ENCODE measurements at places on chromosomes 12 and 14. TPM values are rescaled to one million over a fixed set of nuclear protein-coding genes. Genes with fewer than 3 reads are reported as not detected.

DNA sequence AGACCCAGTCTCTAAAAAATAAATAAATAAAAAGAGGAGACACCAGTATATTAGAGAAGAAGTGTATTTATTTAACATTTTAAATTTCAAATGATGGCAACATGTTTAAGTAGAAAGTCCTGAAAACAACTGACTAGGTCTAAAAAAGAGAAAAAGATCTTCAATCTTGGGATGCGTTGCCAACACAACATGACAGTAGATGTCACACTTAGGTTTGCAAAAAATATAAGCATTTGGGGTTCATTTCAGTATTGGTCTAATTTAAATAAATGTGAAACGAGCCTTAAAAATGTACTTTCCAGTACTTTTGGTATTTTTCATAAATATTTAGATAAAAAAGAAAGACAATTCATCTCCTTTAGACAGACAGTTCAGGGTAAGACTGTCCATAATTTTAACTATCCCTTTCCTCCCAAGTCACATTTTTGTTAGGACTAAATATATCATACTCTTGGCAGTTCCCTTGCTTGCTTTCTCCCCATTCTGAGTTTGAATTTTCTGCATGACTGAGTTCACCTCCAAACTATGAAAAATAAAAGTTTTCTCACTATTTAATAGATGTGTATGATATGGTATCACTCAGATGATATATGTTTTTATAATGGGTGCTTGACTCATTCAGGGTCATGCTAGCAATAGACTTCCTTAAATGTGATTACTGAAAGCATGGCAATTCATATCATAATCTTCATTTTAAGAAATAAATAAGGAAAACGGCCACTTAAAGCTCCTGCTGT is 4.3 kb downstream of the C14orf93 start:
- DNase-seq = no peak

MORN3 gene
- not detected for total RNA-seq

- DNase-seq = no peak
These were observed 27.4 kb upstream of the DDHD1 start for GRCh38 chr14:53180272-53181221.

DNA sequence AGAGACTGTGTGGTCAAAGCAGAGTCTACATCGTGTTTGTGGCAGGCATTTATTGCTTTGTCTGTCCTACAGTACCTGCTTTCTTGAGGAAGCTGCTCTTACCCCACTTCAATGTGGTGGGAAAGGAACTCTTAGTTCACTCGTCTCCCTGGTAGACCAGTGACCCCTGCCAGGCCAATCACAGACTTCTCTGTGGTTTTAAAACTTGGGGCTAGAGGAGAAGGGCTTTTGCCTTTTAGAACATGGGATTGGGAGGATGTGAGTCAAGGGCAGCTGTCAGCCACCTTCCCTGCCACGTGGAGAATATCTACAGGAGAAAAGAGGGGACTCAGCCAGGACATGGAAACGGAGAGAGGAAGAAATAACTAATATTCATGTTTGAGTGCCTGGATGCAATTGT is 36.8 kb upstream of the TMED10 start:
- DNase-seq = no peak

- DNase-seq = no peak
These were observed 115.0 kb downstream of the TMEM132C start for GRCh38 chr12:128381946-128382345.

HELB gene
- total RNA-seq = 2.0 TPM

MIP gene
- total RNA-seq = not detected

DNA sequence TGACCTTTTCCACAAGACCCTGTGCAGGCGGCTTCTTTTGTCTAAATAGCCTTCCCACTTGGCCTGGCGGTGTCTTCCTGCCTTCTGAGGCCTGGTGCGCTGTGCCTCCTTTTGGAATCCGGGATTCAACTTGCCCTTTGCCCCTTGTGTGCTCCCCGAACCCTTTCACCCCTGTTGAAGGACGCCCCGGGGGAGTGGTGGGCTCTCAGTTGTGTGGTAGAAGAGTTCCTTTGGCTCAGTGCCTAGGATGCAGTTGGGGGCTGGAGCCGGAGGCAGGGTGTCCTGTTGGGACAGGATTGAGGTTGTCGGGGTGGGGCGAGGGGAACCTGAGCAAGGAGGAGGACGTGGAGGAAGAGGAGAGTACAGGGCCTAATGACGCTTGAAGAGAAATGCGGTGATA is 34.5 kb downstream of the KLC1 start:
- DNase-seq = no peak

DNA sequence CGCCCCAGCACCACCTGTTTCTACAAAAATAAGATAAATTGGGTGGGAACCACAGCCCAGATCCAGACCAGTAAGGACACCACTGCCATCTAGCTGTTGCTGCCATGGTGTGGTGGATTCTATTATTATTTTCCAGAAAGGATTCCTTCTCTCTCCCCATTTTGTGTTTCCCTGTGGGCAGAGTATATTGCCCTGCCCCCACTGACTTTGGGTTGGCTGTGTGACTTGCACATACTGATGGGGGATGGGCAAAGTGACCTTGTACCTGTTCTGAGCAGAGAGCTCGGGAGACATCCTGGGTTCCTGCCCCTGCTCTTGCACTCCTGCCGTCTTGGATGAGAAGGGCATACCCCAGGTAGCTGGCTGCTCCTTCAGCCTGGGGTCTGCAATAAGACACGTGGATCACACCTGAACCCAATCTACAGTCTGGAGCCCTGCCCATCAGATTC is 24.3 kb downstream of the MOAP1 start:
- DNase-seq = no peak

DNA sequence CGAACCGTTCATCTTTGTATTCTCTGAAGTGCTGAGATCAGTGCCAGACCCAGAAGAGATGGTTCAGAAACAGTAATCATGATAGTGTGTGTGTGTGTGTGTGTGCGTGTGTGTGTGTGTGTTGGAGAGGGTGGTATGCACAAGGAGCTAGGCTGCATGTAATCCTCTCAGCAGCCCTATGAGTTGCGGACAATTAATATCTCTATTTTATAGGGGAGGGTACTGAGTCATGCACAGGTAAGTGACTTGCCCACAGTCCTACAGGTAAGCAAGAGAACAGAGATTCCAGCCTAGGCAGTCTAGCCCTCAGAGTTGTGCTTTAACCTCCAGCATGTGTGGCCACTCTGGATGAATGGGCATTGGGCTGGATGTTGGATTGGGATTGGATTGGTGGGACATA is 27.9 kb upstream of the TCL1A start:
- no peak for DNase-seq

- no peak for DNase-seq
These were observed 180.7 kb upstream of the SLC38A2 start for GRCh38 chr12:46553266-46553665.

GRCh38 chr12:53295891-53296219 is 513 bp downstream of the PFDN5 start:
- DNase-seq = no peak

- DNase-seq = no peak
These were observed 28.9 kb downstream of the PNN start for GRCh38 chr14:39203659-39204606.

DNA sequence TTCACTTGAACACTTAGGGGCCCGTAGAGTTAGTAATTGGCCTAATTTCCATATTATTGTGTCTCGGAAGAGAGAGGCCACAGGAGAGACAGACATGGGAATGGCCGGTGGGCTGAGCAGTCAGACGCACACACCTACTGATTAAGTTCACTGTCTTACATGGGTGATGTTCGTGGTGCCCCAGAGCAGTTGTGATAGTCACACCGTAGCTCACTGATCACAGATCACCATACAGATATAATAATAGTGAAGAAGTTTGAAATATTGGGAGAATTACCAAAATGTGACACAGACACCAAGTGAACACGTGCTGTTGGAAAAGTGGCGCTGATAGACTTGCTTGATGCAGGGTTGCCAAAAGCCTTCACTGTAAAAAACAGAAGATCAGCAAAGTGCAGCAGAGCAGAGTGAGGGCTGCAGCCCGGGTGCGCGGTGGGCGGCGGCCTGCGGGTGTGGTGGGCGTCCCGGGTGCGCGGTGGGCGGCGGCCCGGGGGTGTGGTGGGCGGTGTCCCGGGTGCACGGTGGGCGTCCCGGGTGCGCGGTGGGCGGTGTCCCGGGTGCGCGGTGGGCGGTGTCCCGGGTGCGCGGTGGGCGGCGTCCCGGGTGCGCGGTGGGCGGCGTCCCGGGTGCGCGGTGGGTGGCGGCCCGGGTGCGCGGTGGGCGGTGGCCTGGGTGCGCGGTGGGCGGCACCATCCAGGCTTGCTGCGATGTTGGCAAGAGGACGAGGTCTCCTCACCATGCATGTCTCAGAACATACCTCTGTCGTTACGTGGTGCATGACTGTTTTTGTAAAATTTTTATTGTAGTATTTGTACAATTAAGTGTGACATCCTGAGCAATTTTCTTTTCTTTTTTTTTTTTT is 34.3 kb upstream of the TEX22 start:
- DNase-seq = no peak

DNA sequence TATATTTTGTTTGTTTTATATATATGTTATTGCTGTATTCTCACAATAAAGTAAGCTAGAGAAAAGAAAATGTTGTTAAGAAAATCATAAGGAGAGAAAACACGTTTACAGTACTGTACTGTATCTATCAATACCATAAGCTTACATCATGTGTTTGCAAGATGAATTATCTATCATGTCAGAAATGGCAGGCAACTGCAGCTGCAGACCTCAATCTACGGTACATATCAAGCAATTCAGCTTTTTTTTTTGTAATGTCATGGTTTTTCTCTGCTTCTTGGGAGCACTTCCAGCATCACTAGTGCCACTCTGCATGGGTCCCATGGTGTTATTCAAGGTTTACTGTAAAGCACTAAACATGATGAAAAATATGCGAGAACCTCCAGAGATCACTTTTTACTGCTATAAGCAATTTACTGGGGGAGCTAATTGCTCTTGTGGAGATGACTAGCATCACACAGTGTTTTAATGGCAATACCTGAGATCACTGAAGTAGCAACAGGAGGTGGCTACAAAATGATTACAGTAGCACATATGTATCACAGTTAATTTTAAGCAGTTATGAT is 9.0 kb upstream of the KRT2 start:
- DNase-seq = no peak

- peak; percentile 86 for DNase-seq
These were observed 75.1 kb upstream of the NUDT4 start for GRCh38 chr12:93302331-93303229.

Measured in epithelial cell of proximal tubule (primary cell).